ENCODE measurements at places on chromosomes 1 and 21.
A peak's percentile ranks its signal among the peaks of the same experiment; 100 is the strongest.

DNA sequence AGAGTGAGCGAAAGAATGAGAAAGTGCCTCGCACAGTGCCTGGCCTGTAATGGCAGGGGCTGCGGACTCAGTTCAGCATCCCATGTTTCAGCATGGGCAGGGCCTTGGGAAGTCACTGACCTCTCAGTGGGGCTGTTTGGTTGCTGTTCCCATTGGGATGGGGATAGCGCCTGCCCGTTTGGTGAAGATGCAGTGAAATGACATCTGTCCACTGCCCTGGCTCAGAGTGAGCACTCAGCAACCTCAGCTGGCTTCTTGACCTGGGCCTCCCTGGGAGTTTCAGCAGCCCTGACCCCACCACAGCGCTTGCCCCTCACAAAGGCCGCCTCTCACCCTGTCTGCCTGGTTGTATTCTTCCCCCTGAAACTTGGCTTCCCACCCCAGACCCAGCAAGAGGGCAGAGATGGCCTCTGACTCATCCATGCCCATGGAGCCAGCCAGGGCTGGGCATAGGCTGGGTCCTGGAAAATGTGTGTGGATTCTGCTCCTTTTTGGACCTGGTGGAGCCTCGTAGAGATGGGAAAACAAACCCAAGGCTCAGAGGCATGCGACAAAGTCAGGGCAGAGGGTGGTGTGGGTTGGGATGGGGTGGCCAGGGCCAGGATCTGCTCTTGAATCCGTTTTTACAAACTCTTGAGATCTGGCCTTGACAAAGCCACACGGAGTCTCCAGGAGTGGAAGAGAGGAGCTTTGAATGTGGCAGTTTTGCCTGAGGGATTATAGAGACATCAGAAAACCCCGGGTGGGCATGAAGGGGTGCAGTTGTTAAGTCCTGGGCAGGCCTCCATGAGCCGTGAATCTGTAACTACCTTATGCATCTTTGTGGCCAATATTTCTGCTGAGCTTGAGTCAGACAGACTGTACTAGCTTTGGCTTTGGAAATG lies 1.2 kb downstream of the XKR8 start:
- no peak for DNase-seq

DNA sequence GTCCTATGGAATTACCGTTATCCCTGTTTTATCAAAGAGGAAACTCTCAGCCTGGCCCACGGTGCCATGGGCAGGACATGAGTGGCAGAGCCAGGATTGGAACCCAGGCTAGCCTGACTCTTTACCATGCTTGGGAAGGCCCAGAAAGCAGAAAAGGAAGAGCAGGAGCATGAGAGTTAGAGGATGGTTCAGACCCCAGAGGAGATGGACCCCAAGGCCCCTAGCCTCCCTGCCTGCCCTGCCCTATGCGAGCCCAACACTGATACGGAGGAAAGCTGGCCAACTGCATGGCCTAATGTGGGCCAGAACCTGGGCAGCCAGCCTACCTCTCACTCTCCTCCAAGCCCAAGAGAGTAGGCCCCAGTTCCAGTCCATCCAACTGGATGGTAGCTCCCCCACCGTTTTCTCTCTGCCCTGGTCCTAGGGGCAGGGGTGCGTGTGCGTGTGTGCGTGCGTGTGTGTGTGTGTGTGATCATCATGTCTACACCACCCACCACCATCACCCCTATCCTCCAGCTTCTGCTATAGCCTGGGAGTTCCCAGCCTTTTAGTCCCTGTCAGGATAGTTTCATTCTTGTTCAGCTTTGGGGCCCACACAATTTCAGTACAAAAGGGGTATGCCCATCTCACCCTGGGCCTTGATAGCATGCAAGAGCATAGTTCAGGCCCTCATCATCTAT lies 15.4 kb upstream of the MEX3A start:
- DNase-seq = no peak

DNA sequence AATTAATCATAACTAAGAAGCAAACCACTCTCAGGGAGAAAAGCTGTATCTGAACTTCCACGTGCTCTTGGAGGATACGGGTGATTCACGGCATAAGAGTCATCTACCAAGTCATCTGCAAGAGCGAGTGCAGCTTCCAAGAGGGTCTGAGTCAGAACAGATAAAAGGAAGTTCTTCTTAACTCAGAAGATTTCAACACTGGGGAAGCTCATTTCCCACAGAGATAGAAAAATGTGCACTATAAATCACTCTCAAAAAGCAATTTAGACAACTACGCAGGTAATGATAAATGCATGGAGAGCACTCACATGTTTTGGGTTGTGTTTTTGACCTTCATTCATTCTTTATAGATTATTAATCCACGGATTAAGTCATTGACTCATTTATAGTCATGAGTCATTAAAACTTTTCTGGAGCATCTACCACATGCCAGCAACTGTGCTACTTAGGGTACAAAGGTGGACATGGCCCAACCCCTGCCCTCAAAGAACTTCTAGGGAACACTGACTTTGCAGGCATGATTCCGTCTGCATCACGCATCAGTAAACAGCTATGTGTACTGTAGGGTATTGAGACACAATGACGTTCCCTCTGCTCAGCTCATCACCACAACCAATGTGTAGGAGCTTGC lies 20.8 kb downstream of the KCNJ15 start:
- peak; percentile 87 for DNase-seq

DNA sequence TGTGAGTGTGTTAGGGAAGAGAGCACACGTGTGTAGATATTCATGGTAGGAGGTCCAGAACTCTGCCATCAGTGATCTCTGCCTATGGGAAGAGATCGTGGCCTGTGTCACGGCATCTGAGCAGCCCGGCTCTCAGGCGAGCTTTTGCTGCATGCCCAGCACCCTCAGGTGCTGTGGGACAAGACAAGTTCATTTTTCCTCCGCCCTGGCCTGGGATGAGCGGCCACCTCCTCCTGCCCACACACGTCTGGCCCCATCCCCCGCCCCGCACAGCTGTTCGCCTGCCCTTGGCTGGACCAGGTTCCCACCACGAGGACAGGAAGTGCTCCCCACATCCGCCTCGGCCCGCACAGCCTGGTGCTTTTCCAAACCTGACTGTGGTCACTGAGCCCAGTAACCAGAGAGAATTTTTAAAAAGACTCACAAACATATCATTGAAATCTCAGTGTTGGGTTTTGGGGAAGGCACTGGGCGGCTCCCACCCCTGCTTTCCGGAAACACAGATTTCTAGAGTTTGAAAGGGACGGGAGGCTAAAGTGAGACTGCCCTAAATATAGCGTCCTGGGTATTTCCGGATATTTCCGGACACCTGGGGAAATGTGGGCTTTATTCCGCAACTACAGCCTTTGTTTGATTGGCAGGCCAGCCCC lies 18.0 kb downstream of the BMP8A start:
- peak; percentile 65 for DNase-seq

DNA sequence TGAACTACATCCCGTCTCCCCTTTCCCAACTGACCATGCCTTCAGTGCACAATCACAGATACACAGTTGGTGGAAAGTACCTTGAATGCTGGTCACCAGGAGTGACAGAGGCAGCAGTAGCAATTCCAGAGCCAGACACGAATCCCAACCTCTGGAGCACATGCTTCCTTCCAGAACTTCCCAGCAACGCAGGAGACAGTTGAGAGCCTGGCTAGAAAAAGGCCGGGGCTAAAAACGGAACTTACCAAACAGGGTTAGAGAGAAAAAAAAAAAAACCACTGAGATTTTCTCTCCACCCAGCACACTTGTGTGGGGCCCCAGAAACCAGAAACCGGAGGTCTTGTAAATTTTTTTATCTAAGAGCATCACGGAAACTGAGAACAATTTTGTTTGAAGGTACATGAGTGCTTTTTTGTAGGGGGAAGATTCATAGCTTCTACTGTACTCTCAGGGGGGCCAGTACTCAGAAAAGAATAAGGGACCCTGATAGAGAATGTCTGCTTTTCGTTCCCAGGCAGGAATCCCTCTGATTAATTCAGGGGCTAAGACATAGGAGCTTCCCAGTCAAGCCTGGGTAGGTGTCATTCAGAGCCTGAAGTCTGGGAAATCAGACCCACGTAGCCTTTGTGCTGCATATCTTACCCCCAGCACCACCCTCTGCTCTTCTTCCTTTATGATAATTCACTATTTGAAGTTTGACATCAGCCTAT lies at the start of gene CD48:
TSS of gene CD48 (minus strand) at position 221 of the 710 bp plus-strand sequence. CDS start at position 162, 59 bp downstream.
- peak; percentile 78 for DNase-seq

- peak; percentile 57 for DNase-seq
Observed at GRCh38 chr1:220957233-220957605, 78.0 kb downstream of the HLX start.

DNA sequence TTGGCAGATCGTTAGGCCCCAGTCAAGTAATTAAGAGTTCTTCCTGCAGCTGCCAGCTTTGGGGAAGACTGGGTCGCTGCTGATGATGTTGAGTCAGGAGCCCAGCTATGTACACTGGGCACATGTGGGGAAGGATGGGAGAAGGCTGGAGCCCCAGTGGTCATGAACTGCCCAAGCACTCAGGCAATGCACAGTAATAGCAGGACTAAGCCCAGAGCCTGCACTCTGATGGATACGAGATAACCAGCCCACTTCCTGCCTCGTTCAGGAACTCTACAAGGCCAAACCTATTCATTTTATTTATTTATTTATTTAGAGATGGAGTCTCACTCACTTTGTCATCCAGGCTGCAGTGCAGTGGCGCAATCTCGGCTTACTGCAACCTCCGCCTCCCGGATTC lies 81.1 kb upstream of the BTG3 start:
- peak; percentile 3 for DNase-seq

- no peak for DNase-seq
Observed at GRCh38 chr21:34980423-34981115, 68.5 kb downstream of the RUNX1 start.

DNA sequence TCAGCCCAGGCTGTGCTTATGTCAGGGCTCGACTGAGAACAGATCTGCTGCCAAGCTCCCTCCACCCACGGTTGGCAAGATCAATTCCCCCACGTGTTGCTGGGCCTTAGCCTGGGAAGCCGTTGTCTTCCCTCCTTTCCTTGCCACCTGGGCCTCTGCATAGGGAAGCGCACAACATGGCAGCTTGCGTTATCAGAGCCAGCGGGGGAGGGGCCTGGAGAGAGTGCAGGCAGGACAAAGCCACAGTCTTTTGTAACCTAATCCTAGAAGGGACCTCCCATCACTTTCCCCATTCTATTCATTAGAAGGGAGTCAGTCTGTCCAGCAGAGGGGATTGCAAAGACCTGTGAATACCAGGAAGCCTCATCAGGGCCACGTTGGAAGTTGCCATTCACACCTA lies 17.0 kb upstream of the IGSF21 start:
- DNase-seq = no peak

GRCh38 chr1:49346767-49347349 lies 570.2 kb upstream of the BEND5 start:
- no peak for DNase-seq

DNA sequence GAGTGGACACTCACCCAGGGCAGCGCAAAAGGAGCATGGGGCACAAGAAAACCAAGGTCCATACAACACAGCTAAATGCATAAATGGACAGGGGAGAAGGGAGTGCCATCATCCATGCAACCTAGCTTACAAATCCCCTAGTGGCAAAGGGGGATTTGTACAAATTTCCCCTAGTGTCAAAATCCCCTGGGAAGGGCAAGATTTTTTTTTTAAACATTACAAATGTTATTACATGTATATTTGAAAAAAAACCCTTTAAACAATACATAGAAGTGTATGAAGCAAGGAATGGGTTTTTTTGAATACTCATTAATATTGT lies 89.6 kb upstream of the IVNS1ABP start:
- DNase-seq = no peak

DNA sequence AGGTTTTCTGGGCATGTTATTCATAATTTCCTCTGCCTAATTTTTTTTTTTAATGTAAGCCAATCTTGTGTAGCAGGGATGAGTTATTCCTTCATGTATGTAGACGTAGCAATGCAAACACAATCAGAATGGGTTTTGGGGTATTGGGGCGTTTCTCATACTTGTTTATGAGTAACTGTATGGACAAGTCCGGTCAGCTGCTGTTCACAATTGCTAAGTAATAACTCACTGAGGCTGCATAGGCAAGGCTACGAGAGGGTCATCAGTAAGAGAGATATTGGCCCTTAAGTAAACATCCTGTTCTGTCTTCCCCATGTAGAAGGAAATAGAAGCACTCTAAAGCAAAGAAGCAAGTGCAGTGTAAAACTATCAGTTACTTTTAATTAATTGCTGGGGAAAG lies 9.5 kb upstream of the TARS2 start:
- DNase-seq = no peak

GRCh38 chr1:214927796-214928195 lies 154.7 kb upstream of the KCNK2 start:
- no peak for DNase-seq

GRCh38 chr1:33273961-33274371 lies 17.7 kb downstream of the ZNF362 start:
- no peak for DNase-seq

GRCh38 chr1:115255154-115255553 lies 82.9 kb downstream of the NGF start:
- DNase-seq = no peak

DNA sequence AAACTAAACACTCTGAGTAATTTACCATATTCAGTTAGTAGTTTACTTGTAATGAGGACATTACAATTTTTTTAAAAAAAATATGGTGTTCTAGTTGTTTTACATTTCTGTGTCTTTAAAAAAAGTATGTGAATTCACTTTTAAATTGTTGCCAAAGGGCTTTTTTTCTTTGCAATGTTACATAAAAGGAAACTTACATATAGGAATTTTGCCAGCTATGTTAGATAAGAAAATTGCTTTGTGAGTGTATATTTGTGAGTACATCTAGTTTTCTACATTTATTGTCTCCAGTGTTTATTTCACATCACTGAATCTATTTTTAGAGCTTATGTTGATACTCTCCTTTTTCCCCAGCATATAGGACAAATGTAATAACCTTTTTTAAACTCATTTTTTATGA lies 206.8 kb downstream of the GPR52 start:
- no peak for DNase-seq

DNA sequence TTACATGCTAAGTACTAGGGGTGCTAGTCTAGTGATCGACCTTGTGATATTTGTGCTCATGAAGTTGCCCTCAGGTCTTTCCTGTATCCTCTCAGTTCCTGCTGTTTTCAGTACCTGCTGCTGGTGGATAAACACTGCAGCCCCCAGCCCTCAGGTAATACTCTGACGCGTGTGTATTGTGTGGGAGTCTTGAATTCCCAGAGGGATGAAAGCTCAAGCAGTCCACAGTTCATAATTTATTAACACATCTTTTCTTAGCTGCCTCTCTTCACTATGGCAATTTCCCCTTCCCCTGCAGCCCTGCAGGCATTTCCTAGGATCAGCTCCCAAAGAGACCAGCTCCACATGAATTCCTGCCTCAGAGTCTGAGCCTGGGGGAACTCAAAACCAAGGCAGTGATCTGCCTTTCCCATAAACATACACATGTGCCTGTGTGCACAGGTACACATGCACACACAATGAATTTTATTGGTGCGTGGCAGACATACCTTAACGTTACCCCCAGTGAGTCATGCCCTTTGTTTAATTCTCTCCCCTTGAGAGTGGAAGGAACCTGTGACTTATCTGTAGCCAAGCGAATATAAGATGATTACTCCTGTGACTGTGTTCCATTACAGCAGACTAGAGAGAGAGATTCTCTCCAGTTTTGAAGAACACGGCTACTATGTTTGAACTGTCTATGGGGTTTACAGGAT lies 14.1 kb upstream of the HMGCS2 start:
- DNase-seq = peak; percentile 12

DNA sequence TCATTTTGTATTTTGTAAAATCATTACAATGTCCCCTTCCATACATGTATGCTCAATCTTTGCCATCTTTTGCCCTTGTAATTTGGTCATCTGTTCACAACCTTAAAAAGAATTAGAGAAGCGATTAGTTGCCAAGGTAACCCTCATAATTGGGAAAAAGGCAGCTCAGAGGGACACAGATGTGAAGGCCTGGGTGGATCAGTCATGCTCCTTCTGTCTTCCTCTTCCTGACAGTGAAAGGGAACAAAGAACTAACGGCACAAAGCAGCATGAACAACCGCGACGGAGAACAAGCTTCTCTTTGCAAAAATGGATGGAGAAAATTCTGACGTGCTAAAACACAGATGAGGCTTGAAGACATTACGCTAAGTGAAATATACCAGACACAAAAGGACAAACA lies 78.7 kb upstream of the COG2 start:
- DNase-seq = no peak

Measured in NB4 (cell line).